ENCODE measurements at places on chromosomes 7 and 10.

GRCh38 chr10:107415446-107415845 is 250.9 kb upstream of the SORCS1 start:
- peak; percentile 42 for DNase-seq

DNA sequence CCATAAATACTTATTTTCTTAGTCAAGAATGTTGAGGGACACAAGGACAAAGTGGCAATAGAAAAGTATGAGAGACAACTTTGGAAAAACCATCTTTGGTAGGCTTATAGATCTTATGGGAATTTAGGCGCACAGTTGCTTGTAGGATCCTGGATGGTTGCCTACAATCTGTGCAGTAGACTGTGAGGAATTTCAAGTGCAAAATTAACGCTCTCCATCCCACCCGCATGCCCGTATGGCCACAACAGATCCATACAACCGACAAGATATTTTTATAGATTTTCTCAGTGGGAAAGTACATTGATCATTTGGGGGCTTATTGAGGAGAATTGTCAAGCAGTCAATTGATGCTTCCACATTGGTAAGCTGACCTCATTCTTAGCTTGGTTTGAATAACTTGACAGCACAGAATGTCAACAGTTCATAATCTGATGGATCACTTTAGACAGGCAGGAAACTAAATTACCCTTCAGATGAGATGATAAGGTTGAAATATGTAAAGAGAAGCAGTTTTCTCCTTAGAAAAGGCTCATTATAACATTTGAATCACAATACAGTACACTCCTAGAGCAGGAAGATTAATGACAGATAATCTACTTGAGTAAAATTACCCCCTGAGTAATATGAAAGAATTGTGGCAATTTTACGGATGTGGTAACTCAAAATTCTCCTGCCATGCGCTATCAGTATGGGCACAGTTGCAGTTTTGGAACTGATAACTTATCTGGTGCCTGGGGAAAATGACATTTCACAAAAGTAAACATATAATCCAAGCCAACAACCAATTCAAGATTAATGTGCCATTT is 479.7 kb downstream of the KIF20B start:
- no peak for DNase-seq

GRCh38 chr7:24283897-24284698 is at the start of gene NPY:
TSS of gene NPY (plus strand) at chr7:24284190. CDS start at chr7:24285241, 1,051 bp downstream.
- DNase-seq: no peak

- no peak for DNase-seq
Measured at GRCh38 chr7:143434660-143435059, 8.6 kb upstream of the TAS2R60 start.

- no peak for DNase-seq
Measured at GRCh38 chr10:11050301-11051287, 32.9 kb downstream of the CELF2 start.

GRCh38 chr7:6628045-6628444 is 9.1 kb upstream of the ZNF316 start:
- DNase-seq: no peak

DNA sequence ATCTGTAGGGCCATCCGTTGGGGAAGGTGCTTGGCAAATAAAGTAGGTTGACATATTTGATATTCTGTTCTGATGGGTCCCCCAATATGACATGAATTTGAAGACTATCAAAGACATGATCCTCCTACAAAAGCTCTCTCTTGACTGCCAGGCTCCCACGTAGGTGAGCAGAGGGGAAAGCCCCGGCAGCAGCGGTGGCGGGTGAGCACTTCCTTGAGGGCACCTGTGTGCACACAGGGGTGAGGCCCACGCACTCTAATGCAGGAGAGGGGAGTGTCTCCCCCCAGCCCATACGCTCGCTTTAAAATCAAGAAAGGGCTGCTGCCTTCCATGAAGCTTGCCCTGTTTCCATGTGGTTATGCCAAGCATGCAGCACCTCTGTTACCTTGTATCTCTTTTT is 100.4 kb downstream of the TAX1BP1 start:
- no peak for DNase-seq

- no peak for DNase-seq
Measured at GRCh38 chr7:92797284-92797683, 39.1 kb downstream of the CDK6 start.

DNA sequence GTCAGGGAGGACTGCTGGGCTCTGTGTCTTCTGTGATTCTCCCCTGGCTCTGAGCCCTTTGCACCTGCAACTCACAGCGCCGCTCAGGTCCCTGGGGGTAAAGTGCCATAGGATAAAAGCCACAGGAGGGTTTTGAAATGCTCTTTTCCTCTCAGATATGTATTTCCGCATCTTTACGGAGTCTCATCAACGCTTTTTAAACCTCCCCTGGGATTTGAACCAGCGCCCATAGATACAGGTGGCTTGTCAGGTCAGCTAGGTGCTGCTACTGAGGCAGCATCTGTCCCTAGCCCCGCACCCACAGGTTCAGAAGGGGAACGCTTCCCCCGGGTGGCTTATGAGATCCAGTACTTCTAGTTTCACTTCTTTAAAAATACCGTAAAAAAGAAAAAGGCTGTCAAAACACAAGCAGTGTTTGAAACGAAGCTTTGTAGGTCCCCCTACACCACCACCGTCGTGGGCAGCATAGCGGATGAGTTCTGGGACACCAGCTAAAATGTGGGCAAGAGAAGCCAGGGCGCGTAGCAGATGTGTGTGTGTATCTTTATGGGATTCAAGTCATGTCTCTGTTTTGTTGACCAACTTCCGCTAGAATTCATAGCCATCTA is 173.5 kb downstream of the CUX1 start:
- DNase-seq: no peak

DNA sequence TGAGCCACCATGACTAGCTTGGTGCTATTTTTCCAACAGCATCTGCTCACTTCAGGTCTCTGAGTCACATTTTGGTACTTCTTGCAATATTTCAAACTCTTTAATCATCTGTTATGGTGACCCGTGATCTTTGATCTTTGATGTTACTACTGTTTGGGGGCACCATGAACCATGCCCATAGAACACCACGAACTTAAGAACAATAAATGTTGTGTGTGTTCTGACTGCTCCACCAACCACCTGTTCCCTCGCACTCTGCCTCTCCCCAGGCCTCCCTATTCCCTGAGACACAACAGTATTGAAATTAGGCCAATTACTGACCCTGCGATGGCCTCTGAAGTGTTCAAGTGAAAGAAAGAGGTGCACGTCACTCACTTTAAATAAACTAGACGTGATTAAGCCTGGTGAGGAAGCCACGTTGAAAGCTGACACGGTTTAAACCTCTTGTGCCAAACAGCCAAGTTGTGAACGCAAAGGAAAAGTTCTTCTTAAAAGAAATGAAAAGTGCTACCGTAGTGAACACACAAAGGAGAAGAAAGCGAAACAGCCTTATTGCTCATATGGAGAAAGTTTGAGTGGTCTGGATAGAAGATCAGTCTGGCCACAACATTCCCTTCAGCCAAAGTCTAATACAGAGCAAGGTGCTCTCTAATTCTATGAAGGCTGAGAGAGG is 27.2 kb upstream of the ATP6V0A4 start:
- DNase-seq: no peak

DNA sequence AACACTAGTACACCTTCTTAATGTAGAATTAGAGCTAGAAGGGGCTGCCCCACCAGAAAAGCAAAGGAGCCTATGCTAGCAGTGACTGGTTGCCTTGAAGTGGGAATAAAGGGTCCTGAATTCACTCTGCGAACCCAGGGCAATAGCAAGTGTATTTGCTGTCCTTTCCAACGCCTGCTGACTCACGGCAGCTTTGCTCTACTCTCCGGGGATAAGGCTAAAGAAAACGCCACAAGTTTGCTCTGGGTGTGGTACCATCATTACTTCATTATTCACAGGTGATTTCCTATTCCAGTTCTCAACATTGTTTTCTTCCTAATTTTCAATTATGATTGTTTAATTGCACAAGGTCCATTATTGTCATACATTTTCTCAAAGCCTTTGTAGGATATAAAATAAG is 220.5 kb upstream of the AOAH start:
- no peak for DNase-seq

- no peak for DNase-seq
Measured at GRCh38 chr7:132569884-132570614, 6.2 kb downstream of the PLXNA4 start.

DNA sequence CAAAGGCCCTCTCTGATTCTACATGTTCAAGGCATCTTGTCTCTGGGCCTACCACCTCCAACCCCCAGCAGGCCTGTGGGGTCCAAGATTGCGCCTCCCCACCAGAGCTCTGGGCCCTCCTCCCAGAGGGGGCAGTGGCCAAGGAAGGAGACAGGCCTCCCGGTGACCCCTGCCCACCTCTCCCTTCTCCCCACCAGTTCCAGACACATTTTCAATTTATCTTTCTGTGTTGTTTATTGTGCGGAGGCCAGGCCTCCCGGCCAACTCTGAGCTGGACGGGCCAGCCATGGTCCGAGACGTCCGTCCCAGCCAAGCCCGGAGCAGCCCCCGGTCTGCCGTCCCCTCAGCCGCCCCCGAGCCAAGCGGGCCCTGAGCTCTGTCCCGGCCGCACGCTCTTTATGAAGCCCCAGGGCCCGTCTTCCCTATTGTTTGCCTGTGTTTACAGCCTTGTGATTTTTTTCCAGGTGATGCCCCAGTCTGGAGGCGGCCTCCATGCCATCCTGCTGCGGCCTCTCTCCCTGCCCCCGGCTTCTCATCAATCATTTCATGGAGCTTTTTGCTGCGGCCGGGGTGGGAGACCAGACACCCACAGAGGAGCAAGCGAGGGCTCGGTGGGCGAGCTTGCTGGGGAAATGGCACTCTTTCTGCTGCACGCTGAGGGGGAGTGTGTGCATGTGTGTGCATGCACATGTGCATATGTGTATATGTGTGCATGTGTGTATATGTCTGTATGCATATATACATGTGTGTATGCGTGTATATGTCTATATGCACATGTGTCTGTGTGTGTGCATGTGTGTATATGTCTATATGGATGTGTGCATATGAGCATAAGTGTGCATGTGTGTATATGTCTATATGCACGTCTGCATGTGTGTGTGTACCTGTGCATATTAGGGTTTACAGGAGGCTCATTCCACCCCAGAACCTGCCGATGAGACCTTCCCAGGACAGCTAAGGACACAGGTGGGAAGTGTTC is 52.7 kb upstream of the ELN start:
- no peak for DNase-seq

- DNase-seq: no peak
Measured at GRCh38 chr7:73424489-73424885, 9.1 kb upstream of the FZD9 start.

DNA sequence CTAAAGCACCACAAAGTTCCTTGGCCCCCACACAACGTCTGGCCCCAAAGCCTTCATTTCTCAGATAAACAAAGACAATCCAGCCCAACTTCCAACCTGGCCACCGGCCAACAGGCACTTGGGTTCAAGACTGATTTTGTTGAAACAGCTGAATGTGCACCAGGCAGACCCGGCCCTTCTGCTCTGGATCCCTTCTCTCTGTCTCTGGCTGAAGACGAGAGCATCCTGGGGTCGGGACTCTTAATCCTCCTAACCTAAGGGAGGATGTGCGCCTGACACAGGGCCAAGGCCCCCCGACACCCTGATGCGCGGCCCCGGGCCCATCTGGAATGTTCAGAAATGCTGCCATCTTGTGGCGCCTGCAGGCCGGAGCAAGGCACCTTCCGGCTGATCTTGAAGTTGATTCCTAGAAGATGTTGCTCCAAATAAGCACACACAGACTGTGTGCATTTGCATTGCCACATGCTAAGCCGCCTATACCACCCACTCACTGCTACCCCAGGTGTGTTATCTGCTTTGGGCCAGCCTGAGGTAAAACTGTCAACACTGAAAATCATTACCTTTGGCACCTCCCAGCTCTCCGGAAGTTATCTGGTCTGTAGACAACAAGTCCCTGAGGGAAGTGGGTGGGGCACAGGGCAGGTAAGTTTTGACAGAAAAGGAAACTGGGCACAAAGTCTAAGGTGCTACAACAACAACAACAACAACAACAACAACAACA is 98.4 kb upstream of the HABP2 start:
- no peak for DNase-seq

DNA sequence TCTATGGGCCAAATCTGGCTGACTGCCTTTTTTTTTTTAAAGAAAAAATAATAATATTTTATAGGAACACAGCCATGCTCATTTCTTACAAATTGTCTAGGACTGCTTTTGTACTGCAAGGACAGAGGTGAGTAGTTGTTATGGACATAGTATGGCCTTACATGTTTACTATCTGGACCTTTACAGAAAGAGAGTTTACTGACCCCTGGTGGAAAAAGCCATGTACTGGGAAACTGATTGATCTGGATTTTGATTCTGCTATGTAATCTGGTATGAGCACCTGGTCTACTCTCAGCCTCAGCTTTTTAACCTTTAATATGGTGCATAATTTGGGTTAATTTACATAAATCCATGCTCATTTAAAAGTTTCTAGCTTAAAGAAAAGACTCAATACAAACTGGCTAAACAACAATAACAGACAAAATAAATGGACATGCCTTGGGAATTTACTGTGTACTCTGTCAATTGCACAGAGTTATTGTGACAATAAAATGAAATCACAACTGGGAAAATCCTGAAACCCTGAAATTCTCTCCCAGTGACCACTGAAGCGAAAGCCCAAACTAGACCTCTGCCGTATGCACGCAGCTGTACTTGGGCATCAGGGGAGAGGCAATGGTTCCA is 260.7 kb downstream of the BMPER start:
- peak; percentile 8 for DNase-seq

DNA sequence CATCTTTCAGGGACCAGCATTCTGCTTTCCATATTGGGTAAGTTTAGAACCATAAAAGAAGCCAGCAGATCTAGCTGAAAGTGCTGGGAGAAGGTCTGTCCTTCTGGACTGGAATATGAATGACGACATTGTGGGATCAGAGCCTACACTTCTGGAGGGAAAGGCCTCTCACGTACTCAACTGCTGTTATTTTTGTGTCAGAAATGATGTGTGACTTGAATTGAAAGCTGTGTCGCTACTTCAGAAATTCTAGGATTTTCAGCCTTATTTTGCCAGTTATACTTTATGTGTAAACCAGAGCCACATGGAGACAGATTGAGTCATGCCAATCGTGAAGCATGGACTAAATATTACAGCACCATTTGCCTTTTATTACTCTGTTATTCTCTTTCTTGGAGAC is 231.0 kb downstream of the KIAA1217 start:
- no peak for DNase-seq

DNA sequence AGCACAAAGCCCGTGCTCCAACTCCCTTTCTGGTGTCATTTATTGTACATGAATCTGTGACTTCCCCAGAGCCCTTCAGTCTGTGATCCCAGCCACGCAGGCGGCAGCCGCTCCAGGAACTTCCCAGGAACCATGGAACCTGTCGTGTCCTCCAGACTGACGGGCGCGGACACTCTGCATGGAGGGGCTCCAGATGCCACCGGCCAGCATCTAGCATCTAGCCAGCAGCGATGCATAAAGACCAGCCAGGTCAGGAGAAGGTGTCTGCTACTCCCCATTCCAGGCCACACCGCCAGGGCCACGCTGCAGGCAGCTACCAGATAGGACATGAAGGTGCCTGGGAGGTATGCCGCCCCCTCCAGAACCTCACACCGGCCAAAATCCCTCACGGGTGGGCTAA is 77.4 kb downstream of the PRKAG2 start:
- DNase-seq: no peak

- DNase-seq: no peak
Measured at GRCh38 chr7:109659261-109659660, 1089.6 kb downstream of the DNAJB9 start.
